Kidney (tissue), 22 donors: ENCODE measurements at places on chromosomes 12 and 14. TPM values are rescaled to one million over a fixed set of nuclear protein-coding genes. Genes with fewer than 3 reads are reported as not detected.

- DNase-seq, result no peak
Measured at GRCh38 chr12:55700255-55701018, 7.3 kb downstream of the ITGA7 start.

DNA sequence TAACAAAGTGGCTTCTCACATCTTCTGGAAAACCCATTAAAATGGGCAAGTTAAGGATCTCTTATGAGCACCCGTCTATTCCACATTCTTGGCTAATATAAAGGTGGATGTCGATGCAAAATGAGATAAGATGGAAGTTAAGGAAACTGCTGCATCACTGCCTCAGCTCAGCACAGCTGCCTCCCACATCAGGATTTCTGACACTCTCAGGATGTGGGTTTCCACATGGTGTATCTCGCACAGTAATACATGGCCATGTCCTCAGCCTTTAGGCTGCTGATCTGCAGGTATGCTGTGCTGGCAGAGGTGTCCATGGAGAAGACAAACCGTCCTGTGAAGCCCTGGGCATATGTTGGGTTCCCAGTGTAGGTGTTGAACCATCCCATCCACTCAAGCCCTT lies 1348.0 kb downstream of the TMEM121 start:
- DNase-seq, result no peak

DNA sequence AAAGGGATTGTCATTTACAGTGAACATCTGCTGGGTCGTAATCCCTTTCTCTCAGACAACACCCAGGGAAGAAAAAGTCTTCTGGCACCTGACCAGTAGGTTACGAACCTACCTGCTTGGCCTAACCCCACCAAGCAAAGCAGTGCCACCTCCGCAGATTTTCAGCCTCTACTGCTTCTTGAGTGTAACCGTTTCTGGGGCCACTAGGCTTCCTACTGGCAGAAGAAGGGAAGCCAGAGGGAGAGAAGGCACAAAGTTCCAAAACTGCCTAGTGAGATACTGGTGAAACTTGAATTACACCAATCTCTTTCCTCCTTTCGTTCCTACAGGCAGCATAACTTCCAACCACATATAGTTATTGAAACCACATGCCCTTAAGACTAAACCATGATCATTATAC lies 383.6 kb downstream of the BCAT1 start:
- no peak for DNase-seq

- no peak for DNase-seq
Measured at GRCh38 chr14:99080306-99080705, 191.7 kb downstream of the BCL11B start.

- no peak for DNase-seq
Measured at GRCh38 chr12:59594943-59595500, 807 bp upstream of the SLC16A7 start.

DNA sequence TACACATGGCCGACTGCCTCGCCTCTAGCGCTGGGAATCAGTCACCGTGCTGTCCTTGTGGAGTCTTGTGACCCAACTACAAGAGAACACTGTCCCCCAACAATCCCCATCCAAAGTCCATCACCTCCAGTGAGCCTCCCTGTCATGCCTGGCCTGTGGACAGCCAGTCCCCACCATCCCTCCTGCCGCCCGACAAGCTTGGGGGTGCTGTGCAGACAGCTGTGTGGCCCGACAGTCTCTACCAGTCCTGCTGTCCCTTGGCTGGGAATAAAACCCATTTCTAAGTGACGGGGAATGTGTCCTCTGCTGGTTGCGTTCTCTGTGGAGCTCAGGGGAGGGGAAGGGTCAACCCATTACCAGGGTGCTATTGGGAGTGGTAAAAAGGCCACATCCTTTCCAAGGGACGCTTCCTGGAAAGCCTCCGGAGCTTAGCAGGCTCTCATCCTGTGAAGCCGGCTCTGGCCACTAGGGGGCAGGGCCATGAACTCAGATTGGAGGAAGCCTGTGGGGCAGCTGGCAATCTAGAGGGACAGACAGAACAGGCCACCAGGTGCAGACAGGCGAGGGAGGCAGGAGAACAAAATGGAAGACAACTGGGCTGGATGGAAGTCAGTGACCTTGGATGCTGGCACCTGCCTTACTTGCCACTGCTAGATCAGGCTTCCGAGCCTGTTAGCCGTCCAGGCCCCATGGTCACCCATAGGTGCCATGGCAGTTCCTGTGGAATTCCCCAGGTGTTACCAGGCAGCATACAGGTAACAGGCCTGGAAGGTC lies 12.0 kb upstream of the BLTP3B start:
- DNase-seq, result peak; percentile 58

GRCh38 chr12:5546616-5547015 lies 114.7 kb downstream of the NTF3 start:
- DNase-seq, result no peak

- DNase-seq, result no peak
Measured at GRCh38 chr12:104695453-104696148, 238.9 kb downstream of the CHST11 start.

DNA sequence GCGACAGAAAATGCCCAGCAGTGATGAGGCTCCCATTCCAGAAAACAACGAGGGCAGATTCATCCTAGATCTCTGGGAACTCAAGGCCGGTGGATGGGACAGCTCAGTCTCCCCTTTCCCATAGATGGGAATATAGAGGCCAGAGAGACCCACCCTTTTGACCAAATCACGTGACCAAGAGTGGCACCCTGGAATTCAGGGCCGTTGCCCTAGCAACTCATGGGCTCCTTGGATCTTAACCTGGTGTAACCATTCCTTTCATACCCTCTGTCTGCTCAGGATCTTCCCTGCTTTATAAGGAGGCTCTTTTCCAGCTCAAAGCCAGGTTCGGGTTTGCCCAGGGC lies 8.4 kb upstream of the LRTM2 start:
- peak; percentile 21 for DNase-seq

DNA sequence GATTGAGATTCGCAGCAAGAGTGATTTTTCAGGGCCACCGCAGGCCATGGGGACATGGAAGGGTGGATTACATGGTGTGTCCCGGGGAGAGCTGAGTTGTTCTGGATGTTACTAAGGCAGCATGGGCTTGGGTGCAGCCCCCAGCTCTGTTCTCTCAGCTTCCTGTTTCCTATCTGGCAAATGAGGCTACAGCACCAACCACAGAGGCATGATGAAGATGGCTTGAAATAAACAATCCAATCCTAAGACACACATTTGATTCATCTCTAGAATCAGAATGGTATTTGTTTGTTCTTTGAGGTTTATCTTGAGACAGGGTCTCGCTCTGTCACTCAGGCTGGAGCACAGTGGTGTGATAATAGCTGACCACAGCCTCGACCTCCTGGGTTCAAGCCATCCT lies 21.6 kb downstream of the GLTP start:
- DNase-seq, result no peak

DNA sequence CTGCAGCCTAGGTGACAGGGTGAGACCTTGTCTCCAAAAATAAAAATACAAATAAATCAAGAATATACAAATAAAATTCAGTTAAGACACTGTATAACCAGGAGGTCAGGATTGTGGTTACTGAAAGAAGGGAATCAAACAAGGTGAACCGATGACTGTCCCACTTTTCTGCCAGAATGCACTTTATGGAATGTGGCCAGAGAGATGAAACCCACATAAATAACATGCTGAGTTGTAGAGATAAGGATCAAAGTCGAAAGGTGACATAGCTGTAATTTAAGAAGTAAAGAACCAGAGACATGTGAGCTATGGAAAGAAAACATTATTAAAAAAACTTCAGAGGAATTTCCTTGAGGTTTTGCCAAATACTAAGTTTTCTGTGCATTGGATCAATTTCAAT lies 1098.2 kb upstream of the USP15 start:
- no peak for DNase-seq

- DNase-seq, result no peak
Measured at GRCh38 chr12:16346958-16347357, 487 bp upstream of the MGST1 start.

DNA sequence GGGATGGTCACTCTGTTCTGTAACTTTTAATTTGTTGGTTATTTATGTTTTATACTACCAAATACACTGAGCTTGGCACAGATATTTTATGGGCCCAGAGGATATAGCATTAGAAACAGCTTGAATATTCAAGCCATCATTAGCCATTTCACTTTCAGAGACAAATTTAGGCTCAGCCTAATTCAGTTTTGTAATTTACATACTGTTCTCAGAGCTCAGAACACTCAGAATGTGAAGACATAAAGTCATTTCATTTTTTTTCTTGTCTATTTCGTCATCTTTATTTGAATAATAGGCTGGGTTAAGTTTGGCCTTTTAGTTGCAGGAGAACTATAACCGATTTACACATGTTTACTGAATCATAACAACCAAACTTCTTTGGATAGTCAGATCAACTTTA lies 361.7 kb downstream of the SNAPC1 start:
- DNase-seq, result no peak

The CDCA3 gene
- polyA plus RNA-seq, result 2.1 TPM

The MARS1 gene
- polyA plus RNA-seq, result 62.8 TPM

The VSX2 gene
- not detected for polyA plus RNA-seq
